Activated CD8-positive, alpha-beta T cell treated with anti-CD3 and anti-CD28 coated beads for 36 hours (primary cell): ENCODE measurements at places on chromosomes 2 and 18. TPM values are rescaled to one million over a fixed set of nuclear protein-coding genes. Genes with fewer than 3 reads are reported as not detected.

GRCh38 chr2:147386284-147386683, 458.5 kb upstream of the ACVR2A start:
- no peaks in the 10 kb centered on the region for H3K4me1 ChIP-seq
- H3K27me3 ChIP-seq = no peaks in the 10 kb centered on the region
- H3K4me3 ChIP-seq = no peak overlapping the region
- H3K27ac ChIP-seq = no peak overlapping the region

Gene CENPA
- total RNA-seq = 32.5 TPM

DNA sequence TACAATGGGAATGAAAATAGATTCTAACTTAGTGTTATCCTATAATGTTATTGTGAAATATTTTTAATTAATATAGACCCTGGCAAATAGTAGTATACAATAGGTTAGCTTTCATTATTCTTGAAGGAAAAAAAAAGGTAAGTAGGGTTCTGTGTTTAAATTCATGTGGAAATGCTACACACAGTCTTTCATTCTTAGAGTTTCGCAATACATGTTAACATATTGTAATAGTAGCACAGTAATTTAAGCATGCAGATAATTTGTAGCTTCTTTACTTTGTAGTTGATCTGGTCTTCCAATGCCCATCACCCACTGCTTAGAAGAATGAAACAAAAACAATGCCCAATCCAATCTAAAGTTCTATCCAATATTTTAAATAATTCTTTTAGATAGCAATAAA, 54.8 kb upstream of the MSTN start:
- H3K4me1 ChIP-seq = peaks cover 10% of the 10 kb centered on the region
- DNase-seq = no peak
- no peaks in the 10 kb centered on the region for H3K27me3 ChIP-seq
- no peak overlapping the region for H3K4me3 ChIP-seq
- no peaks in the 10 kb centered on the region for H3K36me3 ChIP-seq

DNA sequence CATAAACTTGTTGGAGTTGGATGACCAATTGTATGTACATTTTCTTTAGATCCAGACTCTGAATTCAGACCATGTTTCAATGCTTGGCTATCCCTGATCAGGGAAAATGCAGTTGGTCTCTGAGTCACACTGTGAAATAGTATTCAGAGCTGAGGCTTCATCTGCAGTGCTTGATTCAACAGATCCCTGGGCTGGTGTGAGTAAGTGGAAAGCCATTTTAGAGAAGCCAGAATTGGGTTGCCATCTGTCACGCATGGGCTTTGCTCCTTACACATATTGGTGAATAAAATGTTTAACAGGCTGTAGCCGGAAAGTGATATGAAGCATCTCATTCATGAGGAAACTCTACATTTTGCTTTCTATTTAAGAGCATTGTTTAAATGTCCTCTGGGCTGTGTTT, 50.0 kb upstream of the ACYP2 start:
- H3K27ac ChIP-seq = no peak overlapping the region
- H3K27me3 ChIP-seq = no peaks in the 10 kb centered on the region
- no peak overlapping the region for H3K4me3 ChIP-seq
- no peaks in the 10 kb centered on the region for H3K4me1 ChIP-seq

GRCh38 chr2:216842636-216843035, 17.2 kb downstream of the TNP1 start:
- DNase-seq = no peak
- peaks cover 1% of the 10 kb centered on the region for H3K27me3 ChIP-seq
- H3K27ac ChIP-seq = no peak overlapping the region
- H3K4me1 ChIP-seq = no peaks in the 10 kb centered on the region
- H3K4me3 ChIP-seq = no peak overlapping the region
- H3K36me3 ChIP-seq = no peaks in the 10 kb centered on the region

DNA sequence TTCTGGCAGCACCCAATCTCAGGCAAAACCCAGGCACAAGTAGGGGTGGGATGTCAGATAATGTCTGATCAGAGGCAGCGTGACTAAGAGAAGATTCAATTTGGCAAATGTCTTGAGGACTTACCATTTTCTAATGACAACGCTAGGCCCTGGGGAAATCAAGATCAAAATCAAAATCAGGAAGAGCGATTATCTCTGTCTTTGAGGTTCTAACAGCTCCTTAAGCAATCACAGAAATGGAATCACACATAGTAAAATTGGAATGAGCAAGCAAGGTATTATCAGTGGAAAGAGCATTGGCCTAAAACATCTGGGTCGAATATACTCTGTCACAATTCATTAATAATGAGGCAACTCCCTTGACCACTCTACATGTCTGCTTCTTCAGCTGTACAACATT, 8.6 kb upstream of the SERPINB2 start:
- H3K36me3 ChIP-seq = no peaks in the 10 kb centered on the region
- DNase-seq = no peak
- peaks cover 7% of the 10 kb centered on the region for H3K27me3 ChIP-seq
- H3K4me3 ChIP-seq = no peak overlapping the region
- no peak overlapping the region for H3K27ac ChIP-seq
- H3K4me1 ChIP-seq = peaks cover 4% of the 10 kb centered on the region

DNA sequence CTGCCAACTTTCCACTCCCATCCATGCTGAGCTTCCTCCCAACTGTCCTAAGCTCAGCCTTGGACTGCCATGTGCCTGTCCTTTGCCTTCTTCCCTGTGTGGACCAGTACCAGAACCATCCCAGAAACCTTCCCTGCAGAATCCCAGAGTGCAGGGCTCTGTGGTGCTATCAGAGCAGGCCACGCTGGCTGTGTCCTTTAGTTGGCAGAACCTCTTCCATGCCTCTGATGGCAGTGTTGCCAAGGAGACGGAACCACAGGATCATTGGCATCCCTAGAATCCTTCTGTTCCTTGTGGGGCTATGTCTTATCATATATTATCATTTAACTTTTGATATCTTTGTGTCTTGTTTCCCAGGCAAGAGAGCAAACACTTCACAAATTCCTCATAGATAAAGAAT, 73.0 kb upstream of the NOSTRIN start:
- no peak overlapping the region for H3K27ac ChIP-seq
- H3K27me3 ChIP-seq = no peaks in the 10 kb centered on the region
- H3K36me3 ChIP-seq = peaks cover 2% of the 10 kb centered on the region

Gene BIN1
- total RNA-seq = 102 TPM

Gene FAM117B
- total RNA-seq = 17.2 TPM
